ENCODE measurements at places on chromosomes 7 and 10. TPM values are rescaled to one million over a fixed set of nuclear protein-coding genes. Genes with fewer than 3 reads are reported as not detected.
A peak's percentile ranks its signal among the peaks of the same experiment; 100 is the strongest.

DNA sequence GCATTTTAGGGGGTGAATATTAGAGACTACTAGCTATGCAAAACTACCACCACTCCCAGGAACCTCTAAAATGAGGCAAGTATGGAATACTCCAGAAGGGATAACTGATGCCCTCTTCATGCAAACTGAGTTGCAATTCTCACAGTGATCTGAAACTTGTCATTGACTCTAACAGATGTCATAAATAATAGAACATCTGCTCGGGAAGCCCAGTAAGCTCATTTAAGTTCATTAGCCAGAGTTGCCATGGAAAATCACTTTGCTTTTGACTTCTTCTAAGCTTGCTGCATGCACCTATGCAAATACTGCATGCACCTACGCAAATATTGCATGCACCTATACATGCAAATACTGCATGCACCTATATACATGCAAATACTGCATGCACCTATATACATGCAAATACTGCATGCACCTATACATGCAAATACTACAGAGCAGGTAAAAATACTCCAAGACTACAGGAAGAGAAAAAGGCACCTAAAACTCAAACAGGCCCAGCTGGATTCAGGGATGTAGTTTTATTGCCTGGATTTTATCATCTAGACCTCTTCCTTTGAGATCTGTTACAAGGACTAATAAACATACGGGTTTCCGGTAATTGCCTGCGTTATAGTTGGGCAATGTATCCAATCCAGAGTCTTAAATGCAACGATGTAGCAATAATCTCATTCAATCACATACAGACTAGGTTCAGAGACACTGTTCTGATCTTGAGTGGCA lies 1061.1 kb upstream of the AUTS2 start:
- no peak for DNase-seq

DNA sequence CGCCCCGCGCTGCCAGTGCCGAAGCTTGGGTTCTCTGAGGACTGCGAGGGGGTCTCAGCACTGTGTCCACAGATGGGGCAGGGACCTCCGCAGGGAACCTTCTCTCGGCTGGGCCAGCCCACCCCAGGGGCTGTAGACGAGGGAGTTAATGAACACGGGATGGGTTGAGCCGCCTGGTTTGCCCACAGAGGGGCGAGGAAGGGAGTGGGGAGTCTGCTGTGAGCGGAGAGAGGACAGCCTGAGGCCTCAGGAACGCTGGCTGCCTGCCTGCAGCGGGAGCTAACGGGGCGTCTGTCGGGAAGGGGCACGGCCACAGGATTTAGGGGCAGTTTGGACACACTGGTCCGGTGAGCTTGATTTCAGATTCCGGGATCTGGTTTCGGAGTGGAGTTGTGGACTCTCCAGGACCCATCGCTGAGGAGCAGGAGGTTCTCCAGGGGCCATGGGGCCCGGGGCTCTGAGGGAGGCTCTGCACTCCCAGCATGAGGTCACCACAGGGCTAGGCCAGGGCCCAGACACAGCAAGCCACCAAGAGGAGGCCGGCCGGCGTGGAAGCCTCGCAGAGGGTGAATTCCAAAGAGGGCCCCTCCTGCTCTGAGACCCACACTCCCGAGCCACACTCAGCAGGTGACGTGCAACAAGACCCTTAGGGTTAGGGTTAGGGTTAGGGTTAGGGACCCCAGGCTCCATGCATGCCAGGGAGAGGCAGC lies 19.0 kb upstream of the FAM20C start:
- DNase-seq = no peak

Gene ZP3
- 8.2 TPM for total RNA-seq

Gene GPR158
- 0.34 TPM for total RNA-seq

DNA sequence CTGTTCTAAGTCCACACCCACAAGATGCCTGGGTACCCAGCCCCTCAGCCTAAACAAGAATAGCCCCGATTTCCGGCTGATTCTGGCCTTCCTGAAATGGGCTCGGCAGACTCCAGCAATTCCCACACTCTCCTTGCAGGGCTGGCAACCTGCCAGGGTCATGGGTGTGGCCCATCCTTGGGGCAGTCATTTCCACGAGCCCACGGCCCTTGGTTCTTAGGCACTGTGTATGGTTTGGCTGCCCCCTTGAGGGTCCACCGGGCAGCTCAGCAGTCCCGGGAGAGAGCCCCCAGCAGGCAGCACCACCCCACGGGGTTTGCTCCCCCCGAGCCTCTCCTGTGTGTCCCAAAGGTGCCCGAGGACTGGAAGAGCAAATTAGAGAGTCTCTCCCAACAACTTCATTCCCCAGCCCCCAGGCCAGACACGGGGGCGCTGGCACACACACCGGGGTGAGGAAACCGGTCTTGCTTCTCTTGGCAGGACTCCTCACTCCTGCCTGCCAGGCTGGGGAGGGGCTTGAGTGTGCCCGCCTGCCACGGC lies 142.2 kb downstream of the EMX2 start:
- DNase-seq = no peak

GRCh38 chr10:98023024-98023423 lies 7.4 kb downstream of the CRTAC1 start:
- DNase-seq = no peak

DNA sequence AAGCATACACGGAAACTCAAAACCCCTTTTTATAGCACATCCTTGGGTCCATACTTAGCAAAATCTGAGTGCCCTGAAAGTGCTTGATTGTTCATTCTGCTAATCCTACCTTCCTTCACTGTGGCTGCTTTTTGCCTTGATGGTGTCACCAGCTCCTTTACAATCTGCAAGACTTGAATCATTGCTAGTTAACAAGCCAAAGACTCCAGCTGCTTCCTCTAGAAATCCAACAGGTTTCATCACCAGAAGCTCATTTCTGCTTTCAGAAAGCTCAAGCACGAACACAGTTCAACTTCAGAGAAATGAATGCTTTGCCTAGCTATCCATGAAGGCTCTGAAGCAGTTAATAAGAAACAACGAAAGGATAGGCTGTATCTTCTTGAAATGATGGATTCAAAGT lies 38.0 kb downstream of the USP6NL start:
- DNase-seq = no peak

GRCh38 chr7:24970676-24971075 lies 9.3 kb downstream of the OSBPL3 start:
- no peak for DNase-seq

Gene SEC61G
- 200 TPM for total RNA-seq

DNA sequence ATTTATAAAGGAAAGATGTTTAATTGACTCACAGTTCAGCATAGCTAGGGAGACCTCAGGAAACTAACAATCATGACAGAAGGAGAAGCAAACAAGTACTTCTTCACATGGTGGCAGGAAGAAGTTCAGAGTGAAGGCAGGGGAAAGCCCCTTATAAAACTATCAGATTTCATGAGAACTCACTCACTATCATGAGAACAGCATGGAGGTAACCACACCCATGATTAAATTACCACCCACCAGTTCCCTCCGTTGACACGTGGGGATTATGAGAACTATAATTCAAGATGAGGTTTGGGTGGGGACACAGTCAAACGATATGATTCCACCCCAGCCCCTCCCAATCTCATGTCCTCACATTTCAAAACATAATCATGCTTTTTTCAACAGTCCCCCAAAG lies 124.2 kb upstream of the PCGF5 start:
- no peak for DNase-seq

DNA sequence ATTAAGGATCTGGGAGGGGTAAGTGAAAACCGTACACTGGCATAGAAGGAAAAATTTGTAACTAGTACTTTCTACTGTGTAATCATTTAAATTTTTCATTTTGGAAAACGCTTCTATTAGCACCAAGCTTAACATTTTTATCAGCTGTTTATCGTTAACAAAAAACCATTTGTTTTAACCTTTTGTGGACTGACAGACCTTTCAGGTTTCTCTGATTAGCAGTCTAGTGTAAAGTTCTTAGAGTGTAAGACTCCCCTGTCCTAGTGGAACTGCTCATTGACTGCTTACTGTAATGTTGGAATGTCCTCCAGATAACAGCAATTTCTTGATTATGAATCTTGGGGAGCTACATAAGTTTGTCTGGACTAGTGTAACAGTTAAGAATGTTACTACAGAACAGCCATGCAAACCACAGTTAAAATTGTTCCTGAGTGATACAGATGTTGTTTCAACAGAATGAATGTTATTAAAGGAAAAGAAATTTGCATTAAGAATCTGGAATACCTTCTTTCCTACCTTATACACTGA lies 2.0 kb downstream of the DBF4 start:
- no peak for DNase-seq

DNA sequence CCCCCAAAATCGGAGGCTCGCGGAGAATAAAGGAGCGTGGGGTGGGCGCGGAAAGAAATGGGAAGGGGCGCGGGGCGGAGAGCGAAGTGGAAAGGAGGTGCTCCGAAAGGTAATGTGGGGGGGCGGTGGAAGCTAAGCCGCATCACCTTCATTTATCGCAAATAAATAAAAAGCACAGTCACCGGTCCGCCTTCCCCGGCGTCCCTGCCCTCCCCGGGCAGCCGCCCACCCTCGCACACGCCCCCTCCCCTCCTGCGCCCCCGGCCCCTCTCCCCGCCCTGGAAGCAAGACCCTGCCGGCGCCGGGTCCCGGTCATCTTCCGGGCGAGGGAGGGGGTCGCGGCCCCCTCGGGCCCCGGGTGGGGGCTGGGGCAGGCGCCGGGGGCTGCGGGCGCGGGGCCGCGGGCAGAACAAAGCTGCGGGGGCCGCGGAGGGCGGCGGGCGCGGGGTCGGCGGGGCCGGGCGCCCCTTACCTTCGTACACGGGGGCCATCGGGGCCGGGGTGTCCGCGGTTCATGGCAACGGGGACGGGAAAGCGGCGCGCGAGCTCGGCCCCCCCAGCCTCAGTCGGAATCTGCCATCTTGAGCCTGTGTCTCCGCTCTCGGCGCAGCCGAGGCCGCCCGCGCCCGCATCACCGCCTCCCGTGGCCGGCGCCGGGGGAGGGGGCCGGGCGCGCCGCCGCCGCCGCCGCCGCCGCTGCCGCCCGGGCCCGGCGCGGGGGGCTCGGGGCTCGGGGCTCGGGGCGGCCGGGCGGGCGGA lies 486 bp downstream of the HIPK2 start:
- peak; percentile 15 for DNase-seq

DNA sequence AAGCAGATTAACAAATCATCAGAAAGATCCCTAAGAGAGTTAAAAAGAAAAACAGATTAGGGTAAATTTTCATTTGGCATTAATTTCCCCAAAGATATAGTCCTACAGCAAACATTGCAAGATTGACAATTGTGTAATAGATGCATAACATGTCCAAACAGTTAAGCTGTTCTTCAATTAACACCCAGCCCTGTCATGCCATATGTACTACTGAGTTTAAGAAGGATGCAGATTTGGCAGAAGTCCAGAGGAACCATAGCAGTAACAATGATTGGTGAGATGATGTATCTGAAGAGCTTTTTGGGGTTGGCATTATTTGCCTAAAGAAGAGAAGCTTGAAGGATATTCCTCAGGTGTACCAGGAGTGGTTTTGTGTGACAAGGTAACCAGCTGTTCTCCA lies 287.6 kb downstream of the LRMDA start:
- no peak for DNase-seq

GRCh38 chr10:5968681-5969453 lies 8.5 kb downstream of the IL15RA start:
- no peak for DNase-seq

DNA sequence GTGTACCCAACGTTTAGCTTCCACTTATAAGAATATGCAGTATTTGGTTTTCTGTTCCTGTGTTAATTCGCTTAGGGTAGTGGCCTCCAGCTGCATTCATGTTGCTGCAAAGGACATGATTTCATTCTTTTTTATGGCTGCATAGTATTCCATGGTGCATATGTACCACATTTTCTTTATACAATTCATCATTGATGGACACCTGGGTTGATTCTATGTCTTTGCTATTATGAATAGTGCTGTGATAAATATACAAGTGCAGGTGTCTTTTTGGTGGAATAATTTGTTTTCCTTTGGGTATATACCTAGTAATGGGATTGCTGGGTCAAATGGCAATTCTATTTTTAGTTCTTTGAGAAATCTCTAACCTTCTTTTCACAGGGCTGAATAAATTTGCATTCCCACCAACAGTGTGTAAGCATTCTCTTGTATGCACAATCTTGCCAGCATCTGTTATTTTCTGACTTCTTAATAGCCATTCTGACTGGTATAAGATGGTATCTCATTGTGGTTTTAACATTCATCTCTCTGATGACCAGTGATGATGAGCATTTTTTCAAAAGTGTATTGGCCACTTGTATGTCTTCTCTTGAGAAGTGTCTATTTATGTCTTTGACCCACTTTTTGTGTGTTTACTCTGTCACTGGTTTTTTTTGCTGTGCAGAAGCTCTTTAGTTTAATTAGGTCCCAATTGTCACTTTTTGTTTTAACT lies 72.5 kb upstream of the CC2D2B start:
- no peak for DNase-seq

GRCh38 chr10:72309290-72310240 lies 35.8 kb downstream of the DDIT4 start:
- no peak for DNase-seq

Gene MNX1
- total RNA-seq = not detected

DNA sequence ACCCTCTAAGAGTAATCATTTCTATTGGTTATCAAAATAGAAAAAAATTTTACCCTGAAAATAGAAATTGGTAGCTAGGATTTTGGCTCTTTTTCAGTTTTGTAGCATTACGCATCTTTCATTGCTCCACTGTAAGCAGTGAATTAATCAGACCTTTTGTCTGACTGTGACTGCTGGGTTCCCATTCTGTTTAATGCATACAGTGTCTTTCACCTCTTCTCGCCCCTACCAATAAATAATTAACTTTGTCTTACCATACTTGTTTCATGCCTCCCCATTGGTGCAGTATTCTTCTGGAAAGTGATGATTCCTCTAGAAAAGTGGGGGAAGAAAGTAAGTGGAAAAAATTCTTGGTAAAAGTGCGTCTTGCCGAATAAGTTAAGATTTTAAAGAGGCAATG lies 73.2 kb downstream of the AP3M1 start:
- no peak for DNase-seq

Gene SFTPA1
- not detected for total RNA-seq

Gene GHRHR
- not detected for total RNA-seq

GRCh38 chr7:154907651-154908620 lies 95.0 kb downstream of the PAXIP1 start:
- DNase-seq = no peak

DNA sequence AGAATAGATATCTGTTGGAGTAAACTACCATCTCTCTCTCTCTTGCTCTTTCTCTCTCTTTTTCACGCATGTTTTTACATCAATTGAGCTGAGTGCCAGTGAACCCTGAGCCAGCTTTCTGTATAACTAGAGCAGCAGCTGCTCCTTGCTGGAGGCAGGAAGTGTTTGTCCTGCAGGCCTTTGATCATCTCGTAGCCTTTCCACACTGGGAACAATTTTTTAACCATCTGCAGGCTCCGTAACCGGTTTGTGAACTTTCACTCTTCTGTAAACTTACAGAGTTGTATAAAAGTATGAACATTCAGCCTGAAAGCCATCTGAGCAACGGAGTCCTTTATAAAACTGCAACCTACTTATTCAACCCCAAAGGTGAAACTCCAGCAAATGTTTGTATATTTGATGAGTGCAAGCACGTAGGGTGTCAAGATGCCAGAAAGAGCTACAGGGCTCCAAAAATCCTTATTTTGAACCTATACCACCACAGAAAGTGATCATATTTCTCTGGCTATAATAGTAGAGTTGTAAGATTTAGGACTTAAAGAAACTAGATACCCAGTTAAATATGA lies 162.8 kb upstream of the NFE2L3 start:
- DNase-seq = no peak

GRCh38 chr10:35415505-35415904 lies 79.2 kb downstream of the CCNY start:
- DNase-seq = no peak

- no peak for DNase-seq
Measured at GRCh38 chr7:142717453-142717852, 31.8 kb upstream of the PRSS1 start.

- no peak for DNase-seq
Measured at GRCh38 chr7:12490107-12490688, 80.3 kb upstream of the SCIN start.

Data from activated T-helper 2 cell treated with anti-CD3 and anti-CD28 coated beads, Interferon-gamma antibody, Interleukin-2, Interleukin-4, amounts not matched to agents 10 μg/mL and 5 μg/mL and 100 μg/mL, durations not matched to agents 14 hours and 24 hours and 36 hours (primary cell).